NCI-H526 treated with DMSO at 0.1 percent for 48 hours (cell line): ENCODE measurements at places on chromosomes 13 and 19.

DNA sequence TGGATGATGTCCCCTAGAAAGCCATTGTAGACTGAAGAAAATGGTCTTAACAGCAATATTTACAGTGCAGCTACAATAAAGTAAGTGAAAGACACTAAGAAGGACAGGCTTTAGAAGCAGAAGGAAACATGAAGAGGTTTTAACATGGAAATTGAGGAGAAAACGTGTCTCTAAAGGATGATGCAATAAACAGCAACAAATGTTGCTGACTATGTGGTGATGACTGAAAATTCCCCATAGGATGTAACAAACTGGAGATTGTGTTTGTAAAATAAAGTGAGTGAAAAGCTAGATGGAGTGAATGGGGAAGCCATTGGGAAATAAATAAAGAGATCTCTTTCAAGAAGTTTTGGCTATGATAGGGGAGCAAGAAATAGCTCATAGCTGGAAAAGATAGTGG lies 186.7 kb upstream of the IPO5 start:
- DNase-seq = no peak

DNA sequence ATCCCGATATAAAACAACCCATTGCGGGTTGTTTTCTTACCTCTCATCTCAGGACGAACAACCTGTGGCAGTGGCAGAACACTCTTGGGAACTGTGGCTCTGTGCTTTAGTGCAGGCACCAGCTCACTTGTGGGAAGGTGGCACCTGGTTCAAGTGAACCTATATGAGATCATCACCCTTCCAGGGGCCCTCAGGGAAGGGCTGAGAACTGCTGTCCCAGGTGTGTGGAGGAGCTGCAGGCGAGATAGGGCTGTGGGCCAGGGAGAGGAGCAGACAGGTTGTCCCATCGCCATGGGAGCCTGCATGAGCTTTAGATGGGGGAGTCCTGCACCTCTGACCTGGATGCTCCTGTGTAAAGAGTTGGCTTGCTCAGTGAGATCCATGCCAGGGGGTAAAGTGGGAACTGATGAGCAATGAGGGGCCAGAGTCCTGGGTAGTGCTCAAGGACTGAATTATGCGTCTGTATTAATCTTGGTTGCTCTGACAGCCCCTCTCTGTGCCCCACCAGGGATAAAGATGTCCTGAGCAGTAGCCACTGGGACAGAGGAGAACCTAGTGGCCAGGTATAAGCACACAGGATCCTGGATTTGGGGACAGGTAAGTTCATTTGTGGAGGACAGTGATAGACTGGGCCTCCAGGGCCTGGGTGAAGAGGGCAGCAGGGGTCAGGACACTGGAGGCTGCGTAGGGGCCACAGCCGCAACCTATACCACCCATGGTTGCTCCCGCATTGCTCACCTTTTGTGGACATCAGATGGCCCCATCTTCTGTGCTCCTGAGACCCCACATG lies 8.7 kb downstream of the CEACAM4 start:
- DNase-seq = no peak

DNA sequence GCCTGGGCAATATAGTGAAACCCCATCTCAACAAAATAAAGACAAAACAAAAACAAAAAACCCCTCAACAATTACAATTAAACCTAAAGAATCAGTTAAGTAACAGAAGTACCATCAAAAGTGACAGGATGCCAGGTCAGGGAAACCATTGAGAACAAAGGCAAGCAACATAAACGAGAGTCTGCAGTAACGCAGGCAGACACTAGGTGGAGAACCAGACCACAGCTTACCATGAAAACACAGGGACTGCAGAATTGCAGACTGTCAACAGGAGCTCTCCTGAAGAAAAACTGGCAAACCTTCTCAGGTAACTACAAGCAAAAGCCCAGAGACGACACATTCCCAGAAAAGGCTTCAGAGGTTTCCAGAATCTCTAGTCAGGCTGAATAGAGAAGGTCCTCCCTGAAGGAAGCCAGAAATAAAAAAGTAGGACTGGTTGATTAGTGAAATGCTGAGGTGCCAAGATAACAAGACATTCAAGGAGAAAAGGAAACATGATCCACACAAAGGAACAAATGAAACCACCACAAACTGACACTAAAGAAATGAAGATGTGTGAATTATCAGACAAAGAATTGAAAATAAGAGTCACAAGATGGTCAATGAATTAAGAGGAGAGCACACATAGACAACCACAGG lies 2.2 kb upstream of the ZNF665 start:
- DNase-seq = peak; percentile 91

DNA sequence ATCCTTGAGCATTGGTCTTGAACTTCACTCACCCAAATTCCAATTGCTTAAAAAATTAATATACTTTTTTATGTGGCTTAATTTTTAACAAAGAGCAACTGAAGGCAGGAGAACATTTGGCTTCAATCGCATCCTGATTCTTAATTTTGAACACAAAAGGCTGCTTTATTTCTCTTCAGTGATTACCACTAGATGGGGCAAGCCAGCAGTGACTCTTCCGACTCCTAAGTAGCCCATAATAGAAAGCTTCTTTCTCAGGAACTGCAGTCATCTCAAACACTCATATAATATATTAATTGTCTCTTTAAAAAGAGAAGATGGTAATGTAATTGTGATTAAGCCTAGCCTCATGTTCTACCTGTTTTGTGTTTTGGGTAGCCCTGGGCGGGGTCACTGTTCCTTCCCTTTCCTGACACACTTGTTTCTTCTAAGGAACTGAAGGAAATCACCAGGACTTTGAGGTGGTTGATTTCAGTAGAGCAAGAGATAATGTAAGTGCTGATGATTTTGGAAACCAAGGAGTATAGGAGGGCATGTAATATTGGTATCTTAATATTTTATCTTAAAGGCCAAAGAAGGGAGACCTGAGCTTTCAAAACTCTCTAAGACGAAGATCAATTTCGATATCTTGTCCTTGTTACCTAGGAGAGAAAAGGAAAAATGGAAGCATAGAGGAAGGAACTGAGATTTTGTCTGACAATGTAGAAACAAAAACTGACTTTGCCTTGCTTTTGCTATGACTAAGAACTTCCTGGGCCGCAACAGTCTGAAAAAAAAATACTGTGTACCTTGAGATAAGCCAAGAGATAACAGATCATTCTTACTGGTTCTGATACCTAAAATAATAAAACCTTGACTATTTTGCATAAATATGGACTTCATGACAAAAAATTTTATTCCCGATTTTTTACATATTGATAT lies 73.1 kb downstream of the TNFSF13B start:
- peak; percentile 42 for DNase-seq

GRCh38 chr13:96575423-96576320 lies 418.6 kb downstream of the OXGR1 start:
- DNase-seq = no peak

DNA sequence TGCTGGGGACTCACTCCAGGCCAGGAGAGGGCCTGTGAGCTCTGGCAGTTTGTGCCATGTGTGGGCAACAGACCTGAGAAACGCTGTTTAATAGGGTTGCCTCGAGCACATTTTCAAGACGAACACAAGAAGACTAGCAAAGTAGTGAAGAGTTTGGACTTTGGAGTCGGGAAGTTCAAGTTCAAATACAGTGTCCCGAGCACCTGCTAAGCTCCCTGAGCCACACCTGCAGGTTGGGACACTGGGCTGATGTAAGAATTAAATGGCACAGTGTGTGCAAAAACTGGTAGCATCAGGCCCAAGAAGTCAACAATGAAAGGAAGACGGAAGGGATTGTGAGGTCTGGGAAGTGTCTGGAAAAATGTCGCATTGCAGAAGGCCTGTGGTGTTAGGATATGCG lies 112.8 kb upstream of the PABPC3 start:
- no peak for DNase-seq

GRCh38 chr19:41876847-41877832 lies at the start of gene CD79A:
CD79A (plus strand) TSS chr19:41877279; CDS start chr19:41877305, 26 bp downstream.
- DNase-seq = no peak

GRCh38 chr19:1819341-1820255 lies 7.5 kb upstream of the ATP8B3 start:
- no peak for DNase-seq
